ENCODE measurements at places on chromosomes 1 and 21. TPM values are rescaled to one million over a fixed set of nuclear protein-coding genes. Genes with fewer than 3 reads are reported as not detected.

Gene ATP1A4
- not detected for polyA plus RNA-seq

Gene USH2A
- 0.20 TPM for polyA plus RNA-seq

Gene DAB1
- 42.0 TPM for polyA plus RNA-seq

Gene ZNF697
- 4.8 TPM for polyA plus RNA-seq

Gene TMCO1
- polyA plus RNA-seq, result 436 TPM

Gene ACTL8
- polyA plus RNA-seq, result not detected
